Colonic mucosa (tissue), 4 donors: ENCODE measurements at places on chromosomes 2 and 18. TPM values are rescaled to one million over a fixed set of nuclear protein-coding genes. Genes with fewer than 3 reads are reported as not detected.

- H3K27me3 ChIP-seq, result no peaks in the 10 kb centered on the region
- no peaks in the 10 kb centered on the region for H3K36me3 ChIP-seq
- peaks cover 7% of the 10 kb centered on the region for H3K4me1 ChIP-seq
Observed at GRCh38 chr2:46297546-46298271, 502 bp downstream of the EPAS1 start.

DNA sequence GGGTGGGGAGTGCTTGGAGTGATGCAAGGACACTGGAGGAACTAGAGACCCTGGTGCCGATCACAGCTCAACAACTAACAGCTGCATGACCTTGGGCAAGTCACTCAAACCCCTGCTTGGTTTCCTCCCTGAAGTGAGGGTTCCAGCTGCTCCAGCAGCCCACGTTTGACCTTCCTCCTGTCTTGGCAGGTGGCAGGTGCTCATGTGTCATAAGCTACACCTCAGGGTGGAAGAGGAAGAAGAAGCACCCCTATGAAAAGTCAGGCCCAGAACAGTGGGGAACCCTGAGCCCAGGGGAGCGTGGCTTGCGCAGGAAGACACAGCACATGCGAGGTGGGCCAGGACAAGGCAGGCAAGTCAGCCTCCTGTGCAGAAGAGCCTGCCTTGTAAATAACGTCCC is 42.4 kb downstream of the MRPL35 start:
- no peaks in the 10 kb centered on the region for H3K4me1 ChIP-seq
- H3K4me3 ChIP-seq, result no peak overlapping the region
- no peaks in the 10 kb centered on the region for H3K36me3 ChIP-seq
- no peaks in the 10 kb centered on the region for H3K27me3 ChIP-seq
- no peak for DNase-seq
- no peak overlapping the region for H3K27ac ChIP-seq

DNA sequence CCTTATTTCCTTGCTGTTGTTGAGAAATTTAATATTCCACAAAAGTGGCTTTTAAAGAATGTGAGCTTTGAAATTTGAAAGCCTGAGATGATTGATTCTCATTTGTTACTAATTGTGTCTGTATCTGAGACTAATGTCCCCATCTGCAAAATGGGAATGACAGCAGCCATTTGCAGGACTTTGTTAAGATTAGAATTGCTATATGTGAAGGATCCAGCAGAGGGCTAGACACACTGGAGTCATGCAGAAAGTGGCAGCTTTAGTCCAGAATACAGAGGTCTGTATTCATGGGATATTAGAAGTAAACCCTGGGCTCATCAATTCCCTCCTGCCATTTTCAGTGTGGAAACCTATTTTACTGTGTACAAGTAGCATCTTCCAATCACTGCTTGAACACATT is 296.5 kb upstream of the GYPC start:
- no peak overlapping the region for H3K4me3 ChIP-seq
- DNase-seq, result no peak
- no peaks in the 10 kb centered on the region for H3K36me3 ChIP-seq

- H3K36me3 ChIP-seq, result no peaks in the 10 kb centered on the region
- no peaks in the 10 kb centered on the region for H3K4me1 ChIP-seq
- H3K27ac ChIP-seq, result no peak overlapping the region
- no peaks in the 10 kb centered on the region for H3K27me3 ChIP-seq
- no peak for DNase-seq
Observed at GRCh38 chr2:173271825-173272224, 82.8 kb upstream of the CDCA7 start.

GRCh38 chr2:134348239-134348638 is 94.4 kb downstream of the MGAT5 start:
- H3K27ac ChIP-seq, result no peak overlapping the region
- DNase-seq, result no peak

PSTPIP2 gene
- 3.0 TPM for total RNA-seq

EVX2 gene
- not detected for total RNA-seq

HRH4 gene
- not detected for total RNA-seq

BOLL gene
- total RNA-seq, result not detected
